ENCODE measurements at places on chromosomes 1 and 21.

GRCh38 chr1:243213045-243213787 lies 41.9 kb downstream of the CEP170 start:
- no peak for DNase-seq

- DNase-seq: no peak
Observed at GRCh38 chr1:209590405-209590804, 6.9 kb downstream of the CAMK1G start.

DNA sequence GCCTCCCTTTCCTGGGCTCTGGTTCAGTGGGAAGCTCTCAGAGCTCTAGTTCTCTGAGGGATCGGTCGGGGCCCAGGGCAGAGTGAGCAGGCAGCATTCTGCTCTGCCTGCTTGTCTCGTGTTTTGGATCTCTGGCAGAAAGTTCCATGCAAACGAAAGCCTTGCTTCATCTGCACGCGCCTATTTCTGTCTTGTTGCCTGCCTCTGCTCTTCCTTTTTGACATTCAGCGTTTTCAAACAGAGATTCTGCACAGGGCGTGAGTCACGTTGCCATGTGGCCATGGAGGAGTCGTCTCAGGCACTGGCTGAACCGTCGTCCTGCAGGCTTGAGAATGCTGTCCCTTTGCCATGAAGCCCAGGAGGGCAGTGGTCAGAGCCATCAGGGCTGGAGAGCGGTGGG lies 20.3 kb downstream of the AJAP1 start:
- DNase-seq: no peak

DNA sequence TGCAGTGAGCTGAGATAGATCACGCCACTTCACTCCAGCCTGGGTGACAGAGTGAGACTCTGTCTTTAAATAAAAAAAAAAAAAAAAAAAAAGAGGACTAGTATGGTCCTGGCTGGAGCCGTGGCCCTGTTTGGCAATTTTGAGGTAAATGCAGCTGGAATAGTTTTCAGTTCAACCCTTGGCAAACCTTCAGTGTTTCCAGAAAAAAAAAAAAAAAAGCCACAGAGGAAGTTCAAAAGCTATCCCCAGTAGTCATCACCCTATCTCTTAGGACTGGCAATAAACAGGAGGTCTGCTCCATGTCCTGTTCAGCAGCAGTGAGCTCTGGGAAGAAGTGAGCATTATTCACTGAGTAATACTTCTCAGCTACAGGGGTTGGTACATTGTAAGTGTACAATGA lies 56.8 kb upstream of the ERRFI1 start:
- DNase-seq: no peak

GRCh38 chr1:34631126-34631525 lies 123.7 kb upstream of the GJB5 start:
- DNase-seq: no peak

- DNase-seq: no peak
Observed at GRCh38 chr1:242525360-242525722, 844 bp upstream of the PLD5 start.

DNA sequence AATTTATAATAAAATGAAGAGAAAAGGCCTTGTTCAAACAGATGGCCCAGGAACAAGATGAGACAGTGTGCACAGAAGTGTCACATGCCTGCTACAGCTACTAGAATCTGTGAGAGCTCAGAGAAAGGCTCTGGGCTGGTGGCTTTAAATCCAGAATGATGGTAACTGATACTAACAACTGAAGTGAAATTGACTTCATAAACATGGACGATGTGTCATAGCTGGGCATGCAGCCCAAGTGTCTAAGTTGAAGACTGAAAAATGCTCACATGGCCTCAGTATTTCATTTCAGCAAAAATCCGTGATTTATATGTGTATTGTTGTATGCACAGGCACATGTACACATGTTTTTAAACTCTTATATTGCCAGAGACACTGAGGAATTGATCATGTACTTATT lies 208.3 kb upstream of the RUNX1 start:
- peak; percentile 53 for DNase-seq

DNA sequence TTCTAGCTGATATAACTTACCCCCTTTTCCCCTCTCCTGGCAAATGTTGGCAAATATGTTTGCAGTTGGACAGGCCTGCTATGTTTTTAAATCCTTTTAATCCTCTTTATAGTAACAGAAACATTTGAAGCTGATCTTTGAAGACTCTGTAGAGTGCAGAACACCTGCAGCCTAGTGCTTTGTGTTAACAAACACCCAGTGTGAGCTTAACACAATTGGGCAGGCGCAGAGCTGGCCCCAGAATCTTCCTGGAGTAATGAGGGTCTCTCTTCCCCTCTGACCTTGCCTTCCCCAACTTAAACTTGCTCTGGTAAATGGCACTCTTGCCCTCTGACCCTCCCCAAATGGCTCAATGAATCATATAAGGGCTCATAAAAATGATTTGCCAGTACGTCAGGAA lies 247.9 kb upstream of the LYPLAL1 start:
- DNase-seq: no peak

DNA sequence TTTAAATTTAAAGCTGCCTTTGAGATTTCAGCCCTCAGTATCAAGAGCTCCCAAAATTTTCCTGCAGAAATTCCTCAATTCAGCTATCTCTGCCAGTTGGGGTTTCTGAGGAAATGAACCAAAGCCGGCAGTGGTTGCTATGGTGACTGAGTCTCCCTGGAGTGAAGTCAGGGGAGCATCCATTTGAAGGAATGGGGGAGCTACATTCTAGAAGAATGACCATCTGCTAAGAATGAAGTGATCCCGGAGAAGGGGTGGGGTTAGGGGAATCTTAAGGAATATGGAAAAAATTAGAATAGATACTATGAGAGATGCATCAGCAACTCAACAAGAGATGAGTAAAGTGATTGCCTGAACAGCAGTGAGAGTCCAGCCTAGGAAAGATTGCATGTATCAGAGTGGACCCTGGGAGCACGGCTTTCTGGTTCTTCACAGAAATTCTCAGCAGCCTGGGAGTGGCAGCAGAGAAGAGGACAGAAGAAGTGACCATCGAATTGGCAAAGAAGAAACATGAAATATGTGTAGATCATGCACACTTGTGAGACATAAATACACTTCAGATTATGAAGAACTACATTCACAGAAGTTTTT lies 94.7 kb downstream of the CHD1L start:
- DNase-seq: no peak

DNA sequence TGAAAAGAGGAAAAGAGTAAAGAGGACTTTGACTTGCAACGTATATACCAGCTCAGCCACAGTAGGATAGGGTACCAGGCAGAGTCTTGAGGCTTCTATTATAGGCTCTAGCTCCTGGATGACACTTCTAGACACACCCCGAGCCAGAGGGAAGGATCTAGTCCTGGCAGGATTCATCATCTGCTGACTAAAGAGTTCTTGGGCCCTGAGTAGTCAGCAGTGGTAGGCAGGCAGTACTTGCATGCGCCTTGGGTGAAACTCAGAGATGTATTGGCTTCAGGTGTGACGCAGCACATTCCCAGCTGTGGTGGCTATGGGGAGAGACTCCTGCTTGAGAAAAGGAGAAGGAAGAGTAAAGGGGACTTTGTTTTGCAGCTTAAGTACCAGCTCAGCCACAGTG lies 162.3 kb upstream of the APP start:
- DNase-seq: no peak

- DNase-seq: no peak
Observed at GRCh38 chr21:32459972-32460371, 47.5 kb downstream of the EVA1C start.

DNA sequence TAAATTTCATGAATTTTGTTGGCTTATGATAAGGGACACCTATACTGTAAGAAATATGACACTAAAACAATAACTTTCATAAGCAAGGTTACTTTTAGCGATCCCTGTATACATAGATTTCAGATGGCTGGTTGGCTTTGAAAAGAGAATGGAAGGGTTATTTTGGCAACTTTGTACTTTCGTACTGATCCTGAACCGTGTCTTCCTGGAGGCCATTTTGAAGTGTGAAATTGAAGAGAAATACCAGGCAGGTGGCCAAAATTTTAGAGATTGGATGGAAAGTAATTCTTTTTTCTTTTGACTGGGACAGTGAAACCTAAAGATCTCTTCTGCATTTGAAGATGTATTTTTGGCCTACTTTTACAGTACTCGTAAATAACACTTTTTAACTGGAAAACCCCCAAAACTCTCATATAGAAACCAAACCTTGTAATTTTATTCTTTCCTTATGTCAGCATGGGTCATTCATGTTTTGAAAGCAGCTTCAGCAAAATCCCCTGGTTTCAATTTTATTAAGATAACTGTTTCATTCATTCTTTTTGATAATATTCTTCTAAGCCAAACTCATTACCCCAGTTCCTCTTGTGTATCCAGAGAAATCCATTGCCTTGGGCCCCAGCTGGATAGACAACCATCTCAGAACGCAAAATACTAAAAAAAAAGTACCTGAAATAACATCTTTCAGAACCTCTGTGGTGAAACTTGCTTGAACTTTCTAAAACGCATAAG lies 38.4 kb upstream of the ZNF281 start:
- DNase-seq: no peak

- no peak for DNase-seq
Observed at GRCh38 chr1:28241638-28242241, 5.8 kb downstream of the ATP5IF1 start.

DNA sequence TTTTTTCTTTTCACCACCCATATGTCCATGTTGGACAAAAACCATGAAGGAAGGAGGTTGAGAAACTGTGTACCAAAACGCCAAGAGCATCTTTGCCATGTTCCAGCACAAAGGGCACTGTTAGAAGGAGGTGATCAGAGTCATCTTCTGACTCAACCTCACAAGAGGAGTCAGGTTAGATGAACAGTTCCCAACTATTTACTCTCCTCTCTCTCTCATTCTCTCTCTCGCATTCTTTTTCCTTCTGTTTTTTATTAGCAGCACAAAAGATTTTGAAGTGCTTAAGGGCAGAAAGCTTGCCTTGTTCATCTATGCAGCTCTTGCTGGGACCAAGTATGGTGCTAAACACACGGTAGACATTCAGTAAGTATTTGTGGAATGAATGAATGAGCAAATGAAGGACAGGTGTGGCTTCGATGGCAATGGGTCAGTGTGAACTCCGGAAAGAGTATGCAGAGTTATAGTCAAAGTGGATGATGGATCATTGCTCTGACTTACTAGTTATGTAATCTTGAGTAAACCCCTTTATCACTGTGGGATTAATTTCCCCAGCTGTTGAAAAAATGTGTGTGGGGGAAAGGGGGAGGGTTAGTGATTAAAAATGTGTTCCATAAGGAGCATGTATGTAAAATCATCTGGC lies 33.9 kb downstream of the DDR2 start:
- DNase-seq: no peak

DNA sequence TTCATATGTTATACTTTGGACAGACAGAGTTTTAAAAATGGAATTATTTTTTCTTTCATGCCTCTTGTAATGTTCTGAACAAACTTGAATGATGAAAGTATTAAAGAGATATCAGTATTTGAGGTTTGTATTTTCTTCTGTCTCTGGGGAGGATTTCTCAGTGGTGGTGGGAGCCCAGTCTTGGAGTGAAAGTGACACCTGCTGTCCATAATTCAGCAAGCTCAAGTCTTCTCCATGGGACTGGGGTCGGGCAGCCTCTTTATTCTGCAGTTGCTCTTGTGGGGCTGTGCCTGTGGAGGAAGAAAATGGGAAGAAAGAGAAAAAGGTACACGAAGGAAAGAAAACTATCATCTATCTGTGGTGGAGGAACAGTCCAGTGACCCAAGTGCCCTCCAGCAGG lies 56.1 kb downstream of the SMYD2 start:
- DNase-seq: no peak

GRCh38 chr1:56424744-56425493 lies 154.4 kb downstream of the PLPP3 start:
- DNase-seq: peak; percentile 91

- no peak for DNase-seq
Observed at GRCh38 chr1:113990961-113991360, 11.7 kb downstream of the OLFML3 start.

DNA sequence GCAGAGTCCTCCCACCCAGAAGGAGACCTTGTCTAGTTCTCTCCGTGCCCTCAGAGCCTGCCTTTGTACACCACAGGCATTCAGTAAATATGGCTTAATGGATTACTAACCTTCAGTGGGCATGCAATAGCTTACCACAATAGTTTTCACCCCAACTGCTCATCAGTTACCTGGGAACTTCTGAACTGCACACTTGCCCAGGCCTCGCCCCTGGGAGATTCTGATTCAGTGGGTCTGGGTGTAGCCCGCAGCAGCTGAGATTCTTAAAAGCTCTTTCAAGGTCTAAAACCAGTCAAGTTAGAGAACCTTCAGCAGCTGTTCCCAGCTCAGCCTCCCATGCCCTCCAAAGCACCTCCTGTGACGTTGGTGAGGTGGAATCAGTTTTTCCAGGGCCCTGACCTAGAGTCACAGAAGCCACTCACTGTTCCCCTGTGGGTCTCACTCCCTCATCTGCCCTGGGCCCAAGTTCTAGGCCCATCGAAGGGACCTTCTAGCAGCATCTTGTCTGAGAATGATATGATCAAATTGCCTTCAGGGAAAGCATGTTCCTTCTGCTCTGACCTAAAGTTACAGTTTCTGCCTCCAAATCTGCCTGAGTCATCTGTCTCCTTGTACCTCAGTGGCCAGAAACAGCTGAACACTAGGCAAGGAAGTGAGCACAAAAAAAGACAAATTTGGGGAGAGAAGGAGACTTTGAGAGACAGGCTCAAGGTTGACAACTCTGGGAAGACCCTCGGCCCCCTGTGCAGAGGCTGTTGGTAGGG lies 10.8 kb downstream of the ASAP3 start:
- DNase-seq: no peak

- DNase-seq: no peak
Observed at GRCh38 chr1:103576065-103576464, 4.7 kb downstream of the AMY2B start.

DNA sequence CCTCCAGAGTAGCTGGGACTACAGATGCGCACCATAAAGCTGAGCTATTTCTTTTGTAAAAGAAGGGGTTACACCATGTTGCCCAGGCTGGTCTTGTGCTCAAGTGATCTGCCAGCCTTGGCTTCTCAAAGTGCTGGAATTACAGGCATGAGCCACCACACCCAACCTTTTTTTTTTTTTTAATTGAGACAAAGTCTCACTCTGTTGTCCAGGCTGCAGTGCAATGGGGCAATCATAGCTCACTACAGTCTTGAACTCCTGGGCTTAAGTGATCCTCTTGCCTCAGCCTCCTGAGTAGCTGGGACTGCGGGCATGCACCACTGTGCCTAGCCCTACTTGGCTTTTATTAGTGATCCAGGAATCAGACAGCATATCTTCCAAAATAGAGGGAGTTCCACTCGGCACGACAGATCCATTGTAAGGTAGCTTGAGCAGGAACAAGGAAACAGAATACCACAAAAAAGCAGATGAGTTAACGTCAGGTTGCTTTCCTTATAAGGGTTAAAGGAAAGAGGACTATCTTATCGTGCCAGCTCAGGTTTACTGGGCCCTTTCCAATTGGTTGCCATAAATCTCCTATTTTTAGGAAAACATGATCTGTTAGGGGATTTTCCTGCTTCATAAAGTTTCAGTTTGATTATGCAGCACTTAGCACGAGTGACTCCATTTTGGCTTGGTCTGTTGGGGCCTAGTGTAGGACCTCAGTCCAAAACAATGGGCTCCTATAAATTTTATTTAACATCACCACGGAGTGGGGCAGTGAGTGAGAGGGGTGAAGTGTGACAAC lies 45.2 kb downstream of the NENF start:
- no peak for DNase-seq

GRCh38 chr1:66351478-66351877 lies 182.5 kb upstream of the SGIP1 start:
- DNase-seq: no peak
